ENCODE measurements at places on chromosomes 7 and 10.
A peak's percentile ranks its signal among the peaks of the same experiment; 100 is the strongest.

DNA sequence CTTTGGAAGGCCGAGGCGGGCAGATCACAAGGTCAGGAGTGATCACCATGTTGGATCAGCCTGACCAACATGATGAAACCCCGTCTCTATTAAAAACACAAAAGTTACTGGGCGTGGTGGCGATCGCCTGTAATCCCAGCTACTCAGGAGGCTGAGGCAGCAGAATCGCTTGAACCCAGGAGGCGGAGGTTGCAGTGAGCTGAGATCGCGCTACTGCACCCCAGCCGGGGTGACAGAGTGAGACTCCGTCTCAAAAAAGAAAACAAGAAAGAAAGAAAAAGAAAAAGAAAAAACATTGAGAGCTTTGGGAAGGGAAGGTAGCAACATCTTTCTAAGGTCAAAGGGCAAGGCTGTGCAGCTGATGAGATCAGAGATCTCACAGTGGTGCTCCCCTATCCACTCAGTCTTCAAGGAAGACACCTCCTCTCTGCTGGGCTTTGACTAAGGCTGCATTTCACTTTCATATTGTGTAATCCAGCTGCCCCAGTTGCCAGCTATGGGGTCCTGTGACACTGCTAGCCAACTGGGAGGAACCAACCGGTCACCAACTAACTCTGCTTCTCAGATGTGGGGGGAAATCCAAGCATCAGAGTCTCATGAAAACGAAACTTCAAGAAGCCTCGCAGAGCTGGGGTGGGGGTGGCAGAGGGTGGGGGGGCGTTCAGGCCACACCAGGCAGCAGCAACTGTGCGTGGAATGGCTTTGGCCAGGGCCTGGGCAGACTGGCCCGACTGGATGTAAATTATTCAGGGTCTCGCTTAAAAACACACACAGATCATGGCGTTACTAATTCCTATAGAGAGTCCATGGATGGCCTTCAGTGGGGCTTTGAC is 1.5 kb downstream of the IL15RA start:
- peak; percentile 78 for DNase-seq

DNA sequence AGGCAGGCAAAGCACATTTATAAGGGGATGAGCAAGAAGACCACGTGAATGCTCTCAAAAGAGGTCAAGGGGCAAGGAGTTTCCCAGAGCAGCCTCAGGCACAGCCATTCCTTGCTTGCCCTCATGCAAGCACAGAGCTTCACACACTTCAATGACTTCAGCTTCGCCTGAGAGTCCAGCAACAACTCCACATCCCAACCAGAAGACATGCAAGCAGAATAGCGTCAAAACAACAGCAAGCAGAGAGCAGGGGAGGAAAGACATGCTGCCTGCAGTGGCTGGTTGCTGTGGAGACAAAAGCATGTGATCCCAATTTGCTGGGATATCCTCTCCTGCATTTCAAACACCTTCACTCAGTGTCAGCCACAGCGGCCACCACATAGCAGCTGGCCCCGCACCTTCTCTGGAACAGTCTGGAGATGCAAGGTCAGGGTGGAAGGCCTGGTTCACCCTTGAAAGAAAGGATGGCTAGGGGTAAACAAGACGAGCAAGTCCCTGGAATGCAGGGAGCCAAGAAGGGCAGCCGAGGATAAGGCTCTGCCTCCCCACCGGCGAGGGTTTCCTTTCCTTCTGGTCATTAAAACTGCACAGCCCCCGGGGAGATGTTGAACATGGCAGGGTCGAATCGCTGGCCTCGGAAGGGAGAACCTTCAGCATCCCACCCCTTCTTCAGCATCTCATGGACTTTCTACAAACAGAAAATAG is 60.2 kb upstream of the CAMK2B start:
- DNase-seq: no peak

DNA sequence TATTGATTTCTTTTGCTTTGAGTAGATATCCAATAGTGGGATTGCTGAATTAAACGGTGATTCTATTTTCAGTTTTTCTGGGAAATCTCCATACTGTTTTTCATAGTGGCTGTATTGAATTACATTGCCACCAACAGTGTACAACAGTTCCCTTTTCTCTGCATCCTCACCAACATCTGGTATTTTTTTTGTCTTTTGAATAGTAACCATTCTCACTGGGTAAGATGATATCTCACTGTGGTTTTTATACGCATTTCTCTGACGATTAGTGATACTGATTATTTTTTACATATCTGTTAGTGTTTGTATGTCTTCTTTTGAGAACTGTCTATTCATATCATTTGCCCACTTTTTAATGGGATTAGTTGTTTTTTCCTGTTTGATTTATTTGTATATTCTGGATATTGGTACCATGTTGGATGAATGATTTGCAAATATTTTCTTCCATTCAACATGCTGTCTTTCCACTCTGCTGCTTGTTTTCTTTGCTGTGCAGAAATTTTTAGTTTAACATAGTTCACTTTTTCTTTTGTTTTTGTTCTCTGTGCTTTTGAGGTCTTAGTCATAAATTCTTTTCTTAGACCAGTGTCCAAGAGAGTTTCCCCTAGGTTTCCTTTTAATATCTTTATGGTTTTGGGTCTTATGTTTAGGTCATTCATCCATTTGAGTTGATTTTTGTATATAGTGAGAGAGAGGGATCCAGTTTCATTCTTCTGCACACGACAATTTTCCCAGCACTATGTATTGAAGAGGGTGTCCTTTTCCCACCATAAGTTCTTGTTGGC is 584.7 kb downstream of the PHTF2 start:
- DNase-seq: no peak

DNA sequence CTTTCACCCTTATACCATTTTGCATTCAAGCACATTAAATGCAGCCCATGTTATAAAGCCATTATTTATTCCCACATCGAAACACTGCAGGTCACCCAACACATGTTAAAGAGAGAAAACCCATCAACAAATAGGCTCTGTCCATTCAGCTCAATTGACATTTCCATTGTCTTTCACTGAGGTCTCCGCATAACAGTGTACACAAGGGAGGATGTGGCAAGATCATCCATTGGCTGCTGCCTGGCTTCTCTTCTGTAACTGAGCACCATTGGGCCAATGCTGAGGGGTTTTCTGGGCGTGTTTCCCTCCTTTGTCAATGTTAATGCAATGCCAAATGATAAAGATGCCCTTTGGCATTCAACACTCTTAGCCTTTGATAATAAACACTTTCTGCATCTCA is 278.1 kb upstream of the SP4 start:
- no peak for DNase-seq

DNA sequence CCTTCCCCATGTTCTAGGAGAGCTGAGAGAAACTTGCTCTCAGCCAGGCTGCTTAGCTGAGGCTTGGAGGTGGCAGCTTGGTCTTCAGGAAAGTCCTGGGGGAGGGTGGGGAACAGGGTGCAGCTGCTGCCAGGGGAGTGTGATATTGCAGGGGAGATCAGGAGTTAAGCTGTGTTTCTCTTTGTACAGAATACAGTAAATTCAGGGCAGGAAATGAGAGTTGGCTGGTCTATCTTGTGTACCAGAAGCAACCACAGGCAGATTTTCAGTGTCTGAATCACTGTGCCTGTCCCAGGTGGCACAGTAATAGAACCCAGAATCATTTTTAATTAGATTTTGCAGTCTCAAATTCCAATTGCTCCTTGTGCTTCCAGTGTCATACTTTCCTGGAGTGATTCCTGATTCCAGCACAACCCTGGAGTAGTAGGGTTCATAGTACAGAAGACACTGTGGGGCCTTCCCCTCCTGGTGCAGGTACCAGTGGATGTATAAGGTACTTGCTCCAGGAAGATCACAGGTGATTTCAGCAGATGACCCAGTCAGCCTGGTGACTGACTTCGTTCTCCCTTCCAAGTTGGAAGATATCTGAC is 94.0 kb upstream of the TARP start:
- DNase-seq: peak; percentile 31

DNA sequence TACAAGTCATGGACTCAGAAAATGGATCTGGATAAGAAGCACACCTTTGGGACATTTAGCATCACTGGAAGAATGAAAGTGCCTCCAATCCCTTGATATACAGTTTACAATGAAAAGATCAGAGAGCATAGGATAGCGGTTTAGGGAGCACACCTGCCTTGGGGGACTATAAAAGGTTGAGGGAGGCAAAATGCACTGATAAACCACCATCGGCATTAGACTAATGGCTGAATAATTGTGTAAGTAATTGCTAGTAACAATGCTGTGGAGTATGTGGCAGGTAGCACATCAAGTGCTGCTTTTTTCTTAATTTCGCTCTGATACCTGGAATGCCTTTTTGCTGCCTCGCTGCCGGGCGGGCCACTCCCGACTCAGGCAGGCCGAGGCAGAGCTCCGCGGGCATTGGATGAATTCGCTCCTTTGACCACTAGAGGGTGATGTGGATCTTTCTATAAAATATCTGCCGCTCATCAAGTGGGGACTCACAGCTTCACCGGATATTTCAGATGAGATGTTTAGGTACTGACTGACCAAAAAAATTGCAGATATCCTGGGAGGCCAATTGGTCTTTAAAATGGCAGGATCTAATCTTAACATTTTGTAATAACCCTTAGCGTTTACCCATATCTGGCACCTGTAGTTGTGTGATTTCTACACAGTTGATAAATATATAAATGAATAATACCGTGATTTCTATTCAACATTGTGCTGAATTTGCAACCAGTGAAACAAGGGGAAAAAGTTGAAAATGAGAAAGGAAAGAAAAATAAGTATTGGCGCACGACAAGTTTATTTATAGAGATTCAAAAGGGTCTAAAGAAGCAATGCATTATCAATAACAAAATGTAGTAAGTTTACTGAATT is 116.8 kb upstream of the PRSS1 start:
- DNase-seq: peak; percentile 58

DNA sequence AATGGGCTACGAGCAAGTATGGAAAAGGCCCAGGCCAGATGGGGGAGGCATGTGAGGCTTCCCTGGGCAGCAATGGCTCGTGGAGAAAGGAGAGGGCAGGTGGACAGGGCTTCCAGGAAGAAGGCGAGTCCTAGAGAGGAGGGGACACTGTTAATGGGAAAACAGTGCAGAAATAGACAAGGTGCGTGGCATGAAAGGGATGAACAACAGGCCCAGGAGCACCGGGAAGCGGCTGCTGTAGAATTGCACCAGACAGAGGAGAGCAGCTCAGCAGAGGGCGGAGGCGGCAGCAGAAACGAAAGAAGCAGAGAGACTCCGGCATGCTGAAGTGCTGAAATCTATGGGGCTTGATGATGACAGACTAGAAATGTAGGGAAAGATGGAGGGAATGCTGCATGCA is 102.1 kb downstream of the PIP4K2A start:
- peak; percentile 27 for DNase-seq

- DNase-seq: no peak
These were observed 97.3 kb downstream of the MYL10 start for GRCh38 chr7:101531726-101532357.

DNA sequence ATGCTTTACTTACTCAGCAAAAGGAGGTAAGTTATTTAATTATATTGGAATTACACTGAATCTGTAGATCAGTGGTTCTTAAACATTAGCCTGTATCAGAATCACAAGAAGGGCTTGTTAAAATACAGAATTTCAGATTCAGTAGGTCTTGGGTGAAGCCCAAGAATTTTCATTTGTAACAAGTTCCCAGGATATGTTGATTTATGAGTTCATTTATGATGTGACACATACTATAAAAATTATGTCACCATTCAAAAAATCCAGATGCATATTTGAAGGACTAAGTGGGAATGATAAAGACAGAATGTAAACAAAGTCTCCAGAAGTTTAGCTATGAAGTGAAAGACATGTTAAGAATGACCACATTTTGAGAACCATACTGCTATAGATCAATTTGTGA is 52.3 kb downstream of the HECTD2 start:
- no peak for DNase-seq

- DNase-seq: no peak
These were observed 78.1 kb upstream of the VWDE start for GRCh38 chr7:12481722-12482121.

DNA sequence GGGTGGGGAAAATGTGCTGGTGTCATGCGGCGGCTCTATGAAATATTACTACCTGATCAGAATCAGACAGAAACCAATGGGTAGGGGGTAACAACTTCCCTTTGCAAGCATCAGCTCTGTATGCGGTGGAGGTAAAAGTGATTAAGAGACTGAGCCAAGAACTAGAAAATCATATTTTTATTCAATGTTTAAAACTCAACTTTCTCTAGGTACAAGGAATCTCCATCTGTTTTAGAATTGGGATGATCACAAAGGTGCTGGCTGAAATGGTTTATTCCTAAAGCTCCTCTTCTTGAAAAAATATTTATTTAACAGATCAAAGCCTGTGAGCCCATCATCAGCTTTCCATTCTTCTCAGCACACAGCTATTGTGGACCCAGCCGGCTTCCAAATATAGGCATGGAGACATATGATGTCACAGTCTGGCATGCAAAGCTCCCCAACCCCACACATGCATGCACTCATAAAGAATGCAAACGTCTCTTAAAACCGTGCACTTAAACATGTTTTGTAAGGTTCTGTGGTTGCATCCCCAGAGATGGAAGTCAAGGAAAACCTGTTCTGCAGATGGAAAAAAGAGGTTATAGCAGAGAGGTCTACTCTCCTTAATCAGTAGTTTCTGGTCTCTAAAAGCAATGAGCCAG is 126.0 kb downstream of the SKIDA1 start:
- no peak for DNase-seq

GRCh38 chr10:61175316-61175715 is 231.3 kb upstream of the RHOBTB1 start:
- no peak for DNase-seq

DNA sequence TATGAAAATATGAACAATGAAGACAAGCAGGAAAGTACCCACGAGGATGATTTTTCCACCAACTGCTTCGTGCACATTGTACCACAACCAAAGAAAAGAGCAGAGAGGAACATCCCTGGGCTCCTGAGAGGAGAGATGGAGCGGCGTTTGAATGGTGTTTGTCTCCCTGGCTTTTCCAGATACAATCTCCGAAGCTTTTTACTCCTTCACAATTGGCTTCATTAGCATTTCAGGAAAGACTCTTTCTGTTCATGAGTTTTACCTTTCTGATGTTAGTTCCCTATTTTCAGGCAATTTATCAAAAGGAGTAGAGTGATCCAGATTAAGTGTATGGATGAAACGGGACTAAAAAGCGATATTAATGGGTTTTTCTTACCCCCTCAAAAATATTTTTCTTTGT is 49.3 kb downstream of the LYZL2 start:
- no peak for DNase-seq

DNA sequence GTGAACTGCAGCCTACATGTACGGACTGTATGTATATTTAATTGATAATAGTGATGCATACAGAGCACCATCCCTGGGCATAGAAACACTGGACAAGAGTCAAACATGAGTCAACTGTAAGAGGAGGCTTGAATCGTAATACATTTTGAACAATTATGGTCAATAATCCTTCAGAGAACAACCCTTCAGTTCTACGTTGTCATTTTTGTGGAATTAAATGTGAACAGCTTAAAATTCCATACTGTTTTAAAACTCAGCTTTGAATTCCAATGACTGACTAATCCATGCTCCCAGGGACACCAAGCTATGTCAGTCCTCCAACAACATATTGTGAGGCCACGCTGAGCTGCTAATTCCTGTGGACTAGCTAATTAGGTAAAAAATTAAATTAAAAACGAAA is 41.5 kb upstream of the KMT2E start:
- no peak for DNase-seq

DNA sequence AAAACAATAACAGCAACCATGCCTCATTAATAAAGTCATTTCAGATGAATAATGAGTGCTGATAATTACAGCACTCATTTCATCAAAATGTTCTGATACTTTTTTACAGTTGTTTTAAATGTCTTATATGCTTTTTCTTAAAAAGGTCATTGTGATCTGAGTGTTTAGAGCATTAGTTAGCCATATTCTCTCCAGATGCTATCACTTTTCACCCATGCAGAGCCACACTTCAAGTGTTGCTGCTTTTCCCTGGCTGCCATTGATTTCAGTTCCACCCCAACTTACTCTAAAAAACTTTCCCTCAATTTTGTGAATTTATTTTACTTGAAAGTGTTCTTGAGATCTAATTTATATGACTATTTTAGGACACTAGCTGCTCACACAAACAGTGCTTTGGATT is 41.8 kb downstream of the NUP205 start:
- no peak for DNase-seq

Data from stimulated activated CD4-positive, alpha-beta T cell treated with anti-CD3 and anti-CD28 coated beads, Interleukin-15, amount 100 ng/mL, for 24 hours (primary cell).